Stimulated activated CD4-positive, alpha-beta T cell treated with anti-CD3 and anti-CD28 coated beads, Interleukin-4, amount 100 ng/mL, for 4 hours (primary cell): ENCODE measurements at places on chromosomes 2 and 18.

GRCh38 chr2:66782780-66783361 lies 347.9 kb downstream of the MEIS1 start:
- no peak for DNase-seq

GRCh38 chr2:176385219-176385759 lies 116.0 kb downstream of the MTX2 start:
- DNase-seq = no peak

DNA sequence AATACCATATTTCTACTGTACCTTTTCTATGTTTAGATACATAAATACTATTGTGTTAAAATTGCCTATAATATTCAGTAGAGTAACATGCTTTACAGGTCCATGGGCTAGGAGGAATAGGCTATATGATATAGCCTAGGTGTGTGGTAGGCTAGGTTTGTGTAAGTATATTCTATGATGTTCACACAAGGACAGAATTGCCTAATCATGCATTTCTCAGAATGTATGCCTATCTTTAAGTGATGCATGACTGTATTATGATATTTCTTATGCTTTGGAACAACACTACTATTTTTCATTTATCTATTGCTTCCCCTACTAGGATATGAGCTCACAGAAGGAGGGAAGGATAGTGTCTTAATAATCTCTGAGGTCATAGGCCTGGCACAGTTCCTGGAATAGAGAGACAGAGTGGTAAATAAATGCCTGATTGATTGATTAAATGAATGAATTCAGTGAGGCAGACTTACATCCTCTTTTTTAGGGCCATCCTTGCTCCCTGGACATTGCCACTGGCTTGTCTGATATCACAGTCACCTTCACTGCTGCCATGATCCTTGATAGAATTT lies 121.0 kb downstream of the MYO3B start:
- DNase-seq = no peak

- no peak for DNase-seq
Observed at GRCh38 chr2:20065885-20066602, 14.6 kb upstream of the LAPTM4A start.
